ENCODE measurements at places on chromosomes 5 and 9.
A peak's percentile ranks its signal among the peaks of the same experiment; 100 is the strongest.

DNA sequence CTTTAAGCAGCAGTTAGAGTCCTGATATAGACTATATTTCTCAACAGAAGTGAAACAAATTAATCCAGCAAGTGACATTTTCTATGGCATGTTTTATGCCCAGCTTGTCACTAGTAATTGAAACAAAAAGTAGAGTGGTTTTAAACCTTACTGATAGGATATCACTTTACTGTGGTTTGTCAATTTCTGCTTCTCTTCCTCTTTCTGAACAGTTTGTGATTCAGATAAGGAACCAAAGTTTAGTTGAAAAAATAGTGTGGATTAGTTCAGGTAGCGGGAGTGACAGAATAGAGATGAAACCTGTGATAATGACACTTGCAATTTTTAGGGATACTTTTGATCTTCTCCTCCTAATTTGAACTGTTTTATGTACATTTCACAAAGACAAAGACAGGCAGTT lies 485.7 kb upstream of the EDIL3 start:
- DNase-seq, result no peak

DNA sequence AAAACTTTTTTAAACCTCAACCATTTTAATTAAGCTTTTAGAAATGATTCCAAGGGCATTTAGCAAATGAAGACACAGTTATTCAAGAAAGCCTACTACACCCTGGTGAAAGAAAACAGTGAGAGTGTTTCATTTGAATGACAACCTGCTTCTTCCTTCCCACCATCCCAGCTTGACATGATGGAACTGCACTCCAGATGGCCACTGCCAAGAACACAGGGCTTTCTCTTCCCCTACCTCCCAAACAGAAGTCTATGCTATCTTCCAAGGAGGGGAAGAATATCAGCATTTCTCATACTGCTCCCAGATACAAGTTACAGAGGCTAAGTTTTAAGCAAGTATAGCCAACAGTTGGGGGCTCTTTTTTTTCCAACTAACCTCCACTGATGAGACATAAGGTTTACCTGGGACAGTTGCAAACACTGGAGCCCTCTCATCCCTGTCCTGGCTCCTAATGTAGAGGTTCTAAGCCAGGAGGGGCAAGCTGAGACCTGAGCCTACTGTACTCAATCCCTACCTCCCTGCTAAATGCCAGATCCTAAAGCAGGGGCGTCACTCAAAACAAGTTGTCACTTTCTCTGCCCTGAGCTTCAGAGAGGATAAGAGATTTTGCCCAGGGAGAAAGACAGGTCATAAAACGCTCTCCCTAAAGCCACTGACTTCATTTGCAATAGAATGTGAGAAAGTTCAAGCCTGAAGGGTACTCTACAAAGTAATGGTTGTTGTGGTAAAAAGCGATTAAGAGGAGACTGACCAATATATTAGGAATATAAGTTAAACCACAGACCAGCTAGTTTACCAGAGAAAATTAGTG lies 88.5 kb upstream of the SLC27A6 start:
- DNase-seq, result no peak

GRCh38 chr5:53642061-53642460 lies 81.6 kb downstream of the NDUFS4 start:
- no peak for DNase-seq

DNA sequence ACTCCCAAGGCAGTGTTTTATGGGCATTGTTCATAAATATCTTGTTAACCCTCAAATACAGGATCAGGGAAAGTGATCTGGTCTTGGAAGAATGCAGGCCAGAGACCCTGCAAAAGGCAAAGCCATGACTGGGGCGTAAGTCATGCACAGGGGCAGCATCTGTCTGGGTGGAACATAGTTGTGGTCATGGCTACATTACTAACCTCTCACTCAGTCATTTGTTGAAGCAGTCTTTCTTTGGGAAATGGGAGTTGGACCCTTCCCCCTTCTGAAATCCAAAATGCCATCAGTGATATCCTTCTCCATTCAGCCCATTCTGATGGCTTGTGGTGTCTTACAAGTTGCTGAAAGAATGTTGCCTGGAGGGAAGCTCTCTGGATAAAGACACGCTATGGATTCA lies 68.1 kb downstream of the GDNF start:
- DNase-seq, result no peak

DNA sequence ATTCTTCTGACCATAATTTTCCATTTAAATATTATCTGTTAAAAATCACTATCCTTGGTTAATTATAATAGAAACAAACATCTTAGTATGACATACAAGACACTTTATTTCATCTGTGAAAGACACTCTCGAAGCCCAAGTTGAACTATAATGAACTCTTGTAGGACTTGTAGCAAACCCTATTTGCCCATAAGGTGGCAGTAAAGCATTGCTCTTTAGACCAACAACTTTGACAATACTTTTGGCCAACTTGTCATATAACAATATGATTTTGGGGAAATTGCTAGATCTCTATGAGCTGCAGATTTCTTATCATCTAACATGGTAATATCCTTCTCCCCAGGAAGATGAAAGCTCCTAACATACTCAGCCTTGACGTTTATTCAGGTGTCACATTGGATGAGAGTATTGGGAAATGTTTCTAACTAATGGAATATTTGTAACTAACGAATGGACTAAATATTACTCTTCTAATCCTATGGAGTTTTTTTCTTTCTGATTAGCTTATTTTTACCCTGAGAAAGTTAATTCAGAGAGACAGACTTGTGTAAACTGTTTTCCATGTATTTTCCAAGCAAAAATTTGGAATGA lies 11.0 kb downstream of the SPINK14 start:
- DNase-seq, result peak; percentile 51

DNA sequence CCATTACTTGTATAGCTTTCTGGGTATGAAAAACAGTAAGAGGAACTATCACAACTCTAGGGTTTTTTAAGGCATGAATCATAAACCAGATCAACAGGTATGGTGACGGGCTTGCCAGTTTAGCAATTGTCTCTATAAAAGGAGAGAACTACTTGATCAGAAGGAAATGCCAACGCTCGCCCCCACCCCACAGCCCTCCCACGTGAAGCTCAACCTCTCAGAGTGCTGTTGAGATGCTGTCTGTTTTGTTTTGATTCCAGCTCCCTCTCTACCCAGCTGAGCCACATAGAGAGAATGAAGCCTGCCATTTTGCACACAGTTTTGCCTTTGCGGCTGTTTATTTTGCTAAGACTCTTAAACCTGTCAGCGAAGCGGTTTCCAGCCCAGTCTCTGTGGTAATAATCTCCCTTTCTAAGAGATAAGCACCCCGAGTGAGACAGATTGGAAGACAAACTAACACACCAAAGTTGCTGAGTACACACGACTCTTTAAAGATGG lies 257.9 kb upstream of the ANKRD55 start:
- DNase-seq, result no peak

GRCh38 chr5:820245-820644 lies 30.5 kb downstream of the ZDHHC11 start:
- DNase-seq, result no peak

- DNase-seq, result no peak
Observed at GRCh38 chr5:132030610-132031009, 19.2 kb upstream of the ACSL6 start.

DNA sequence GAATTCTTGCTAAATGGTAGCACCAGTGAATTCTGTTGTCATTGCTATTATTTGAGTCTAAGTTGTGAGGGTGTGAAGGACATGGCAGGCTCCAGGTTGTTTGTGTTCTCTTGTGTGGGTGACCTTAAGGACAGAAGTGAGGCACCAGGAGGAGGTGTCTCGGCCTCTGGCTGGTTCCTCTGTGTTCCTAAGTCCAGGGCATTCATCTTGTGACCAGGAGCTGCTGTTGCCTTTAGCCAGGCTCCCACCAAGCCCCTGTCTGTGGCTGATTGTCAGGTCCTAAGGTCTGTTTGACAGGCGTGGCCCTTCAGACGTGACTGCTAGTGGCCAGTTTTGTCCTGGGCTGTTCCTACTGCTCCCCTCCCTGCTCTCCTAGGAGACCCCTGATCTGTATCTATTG lies 89.4 kb downstream of the ANGPTL2 start:
- DNase-seq, result no peak

DNA sequence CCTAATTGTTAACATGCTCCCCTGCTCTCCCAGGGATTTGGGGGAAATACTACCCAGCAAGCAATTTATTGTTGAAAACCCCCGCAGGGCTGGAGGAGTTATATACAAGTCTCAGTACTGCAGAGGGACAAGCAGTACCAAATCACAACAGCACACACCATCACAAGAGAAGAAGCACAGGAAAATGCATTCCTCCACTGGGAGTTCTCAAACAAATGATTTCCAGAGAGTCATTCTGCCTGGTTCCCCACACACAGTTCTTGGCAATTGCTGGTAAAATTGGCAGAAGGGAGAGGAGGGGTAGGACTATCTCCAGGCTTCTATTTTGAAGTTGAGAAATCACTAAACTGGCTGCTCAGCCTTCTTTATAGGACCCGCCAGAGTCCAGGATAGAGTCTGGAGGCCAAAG lies 16.8 kb downstream of the SIL1 start:
- no peak for DNase-seq

DNA sequence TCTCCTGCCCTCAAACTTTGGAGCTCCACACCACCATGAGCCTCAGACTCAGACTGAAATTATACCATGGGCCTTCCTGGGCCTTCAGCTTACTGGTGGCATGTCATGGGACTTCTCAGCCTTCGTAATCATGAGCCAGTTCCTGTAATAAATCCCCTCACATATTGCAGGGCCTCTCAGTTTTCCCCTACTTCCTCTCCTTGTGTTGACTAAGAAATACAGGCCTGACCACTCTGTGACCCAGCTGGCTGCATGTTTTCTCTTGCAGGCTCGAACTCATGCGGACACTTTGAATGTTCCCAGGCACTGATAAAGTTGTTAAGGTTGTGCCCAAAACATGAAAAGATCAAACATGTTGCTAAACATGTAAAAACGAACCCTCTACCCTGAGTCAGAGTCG lies 26.2 kb upstream of the SHC3 start:
- DNase-seq, result no peak

DNA sequence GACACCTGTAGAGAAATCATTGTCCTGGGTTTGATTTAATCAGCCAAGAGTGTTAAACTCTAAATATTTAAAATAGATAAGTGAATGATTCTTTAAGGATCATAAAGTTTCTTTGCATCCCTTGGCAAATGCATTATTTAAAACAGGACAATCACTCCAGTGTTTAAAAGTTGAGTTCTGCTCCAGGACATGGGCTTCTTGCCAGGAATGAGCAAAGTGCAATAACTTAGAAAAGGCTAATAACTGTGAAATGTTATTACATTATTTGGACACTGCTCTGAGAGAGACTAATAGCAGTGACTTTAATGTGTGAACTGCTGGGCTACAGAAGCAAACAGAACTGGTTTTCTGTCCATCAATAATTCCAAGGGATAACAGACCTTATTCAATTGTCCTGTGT lies 283.3 kb downstream of the GABRB2 start:
- no peak for DNase-seq

DNA sequence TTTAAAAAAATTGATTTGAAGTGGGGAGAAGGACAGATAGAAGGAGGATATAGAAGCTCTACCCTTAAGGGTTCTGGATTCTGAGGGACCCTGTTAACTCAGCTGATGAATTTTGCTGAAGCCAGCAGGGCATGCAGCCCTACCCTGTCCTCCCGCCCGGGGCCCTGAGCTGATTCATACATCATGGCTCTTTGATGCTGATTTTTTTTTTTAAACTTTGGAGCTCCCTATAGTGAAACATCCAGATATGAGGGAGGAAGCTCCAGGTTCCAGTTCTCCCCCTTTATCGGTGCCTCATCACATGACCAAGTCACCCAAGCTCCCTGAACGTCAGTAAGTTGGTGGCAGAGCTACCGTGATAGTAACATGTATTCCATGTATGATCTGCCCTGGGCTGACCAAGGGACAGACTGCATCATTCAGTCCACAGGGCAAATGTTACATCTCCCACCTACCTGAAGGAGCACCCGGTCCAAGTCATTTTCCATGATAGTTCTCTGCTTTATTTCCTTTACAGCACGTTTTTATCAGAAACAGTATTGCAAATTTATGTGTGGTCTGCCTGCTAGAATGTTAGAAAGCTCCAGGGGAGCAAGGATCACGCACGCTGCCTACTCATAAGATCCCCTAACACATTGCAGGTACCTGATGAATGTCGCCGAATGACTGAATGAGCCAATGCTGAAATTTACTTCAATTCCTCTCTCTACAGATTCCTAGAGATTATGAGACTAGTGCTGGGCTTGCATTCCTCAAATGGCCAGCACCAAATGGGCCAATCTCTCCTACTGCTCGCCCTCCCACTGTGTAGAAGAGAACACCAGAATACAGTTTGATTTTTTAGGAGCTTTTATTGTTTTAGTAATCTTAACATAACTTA lies 25.9 kb downstream of the SPARC start:
- DNase-seq, result no peak

DNA sequence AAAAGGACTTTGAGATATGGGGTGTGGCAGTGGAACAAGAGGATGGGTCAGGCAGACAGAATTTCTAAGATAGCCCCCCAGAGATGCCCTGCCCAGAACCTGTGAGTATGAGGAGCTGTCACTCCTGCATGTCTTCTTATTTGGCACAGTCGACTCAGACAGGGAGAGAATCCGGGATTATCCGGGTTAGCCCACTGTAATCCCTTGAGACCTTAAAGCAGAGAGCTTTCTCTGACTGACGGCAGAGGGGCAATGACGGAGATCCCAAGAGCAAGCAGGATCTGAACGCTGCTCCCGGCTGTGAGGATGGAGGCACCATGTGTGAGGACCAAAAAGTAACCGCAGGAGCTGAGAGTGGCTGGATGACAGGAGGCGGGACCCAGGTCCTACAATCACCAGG lies 8.8 kb upstream of the NHP2 start:
- DNase-seq, result no peak

- no peak for DNase-seq
Observed at GRCh38 chr9:3247211-3247610, 278.6 kb downstream of the RFX3 start.

DNA sequence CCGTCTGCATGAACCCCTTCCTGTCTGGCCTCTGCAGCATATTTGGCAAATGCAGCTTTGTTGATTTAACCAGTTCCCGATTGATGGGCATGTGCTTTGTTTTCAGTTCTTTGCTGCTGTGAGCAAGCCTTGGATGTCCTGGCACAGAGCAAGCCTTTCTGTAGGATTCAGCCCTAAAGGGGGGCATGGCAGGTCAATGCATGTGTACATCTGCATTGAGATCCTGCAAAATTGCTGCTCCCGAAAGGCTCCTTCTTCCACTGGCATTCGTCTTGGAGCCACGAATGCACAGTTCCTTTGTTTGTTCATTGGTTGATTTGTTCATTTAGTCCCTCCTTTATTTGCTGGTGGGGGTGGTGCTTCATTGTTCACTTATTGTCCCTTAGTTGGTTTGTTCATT lies 34.8 kb downstream of the COL5A1 start:
- no peak for DNase-seq

- no peak for DNase-seq
Observed at GRCh38 chr5:104247260-104247659, 684.7 kb upstream of the NUDT12 start.

DNA sequence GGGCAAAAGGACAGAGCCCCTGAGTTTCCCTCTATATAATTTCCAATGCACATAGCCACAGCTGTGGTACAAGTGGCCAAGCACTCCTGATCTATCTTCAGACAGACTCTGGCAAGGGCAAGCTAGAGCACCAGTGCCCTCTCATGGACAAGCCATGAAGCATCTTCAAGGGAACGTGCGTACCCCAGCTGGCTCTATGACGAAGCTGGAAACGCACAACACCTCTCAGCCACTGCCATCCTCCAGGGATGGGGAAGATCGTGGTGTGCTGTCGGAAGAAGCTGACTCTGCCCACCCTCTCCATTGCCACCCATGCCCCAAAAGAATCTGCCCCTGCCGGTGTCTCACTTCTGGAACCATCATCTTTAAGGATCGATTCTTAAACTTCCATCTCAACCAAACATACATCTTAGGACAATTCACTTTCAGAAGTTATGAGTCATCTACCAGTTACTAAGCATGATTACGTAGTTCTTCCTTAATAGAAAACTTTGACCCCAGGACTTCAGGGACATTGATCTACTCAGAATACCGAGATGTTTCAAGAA lies 482.9 kb downstream of the AGTPBP1 start:
- peak; percentile 87 for DNase-seq

Data from globus pallidus (tissue), 1 donor.